ENCODE measurements at places on chromosomes 4 and X. TPM values are rescaled to one million over a fixed set of nuclear protein-coding genes. Genes with fewer than 3 reads are reported as not detected.

DNA sequence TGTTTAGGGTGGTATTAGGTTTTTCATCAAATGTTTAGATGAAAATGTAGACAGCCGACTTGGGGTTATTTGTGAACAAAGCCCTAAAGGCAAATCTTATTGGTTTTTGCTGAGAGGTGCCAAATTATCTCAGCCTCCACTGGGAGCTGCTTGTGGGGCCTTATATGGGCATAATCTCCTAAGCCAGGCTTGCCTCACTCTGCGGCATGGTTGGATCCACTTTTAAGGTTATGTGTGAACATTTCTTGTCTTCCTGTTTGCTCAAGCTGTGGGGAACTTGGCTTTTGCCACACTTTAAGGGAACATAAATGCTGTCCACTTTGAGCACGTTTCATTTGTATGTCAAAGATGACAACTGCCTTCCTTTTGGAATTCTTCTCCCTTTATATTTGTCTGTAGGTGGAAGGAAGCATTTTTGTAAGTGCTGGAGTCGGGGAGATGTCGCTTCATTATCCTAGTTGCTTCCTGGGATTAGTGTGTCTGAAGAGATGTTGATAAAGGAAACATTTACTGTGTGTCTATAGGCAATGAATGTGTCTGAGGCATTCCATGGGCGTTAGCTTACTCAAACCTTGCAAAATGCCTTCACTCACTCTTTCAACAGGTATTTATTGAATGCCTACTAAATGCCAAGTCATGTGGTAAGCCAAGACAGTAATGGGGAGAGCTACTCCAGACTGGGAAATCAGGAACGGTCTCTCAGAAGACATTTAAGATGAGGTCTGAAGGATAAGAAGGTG lies 78.3 kb downstream of the SLC9A6 start:
- DNase-seq = no peak

KCND1 gene
- total RNA-seq = 6.3 TPM

ZFX gene
- total RNA-seq = 69.9 TPM

SEC24D gene
- total RNA-seq = 103 TPM
